ENCODE measurements at places on chromosomes 12 and 14.

- no peak for DNase-seq
Measured at GRCh38 chr12:104586351-104586919, 129.7 kb downstream of the CHST11 start.

DNA sequence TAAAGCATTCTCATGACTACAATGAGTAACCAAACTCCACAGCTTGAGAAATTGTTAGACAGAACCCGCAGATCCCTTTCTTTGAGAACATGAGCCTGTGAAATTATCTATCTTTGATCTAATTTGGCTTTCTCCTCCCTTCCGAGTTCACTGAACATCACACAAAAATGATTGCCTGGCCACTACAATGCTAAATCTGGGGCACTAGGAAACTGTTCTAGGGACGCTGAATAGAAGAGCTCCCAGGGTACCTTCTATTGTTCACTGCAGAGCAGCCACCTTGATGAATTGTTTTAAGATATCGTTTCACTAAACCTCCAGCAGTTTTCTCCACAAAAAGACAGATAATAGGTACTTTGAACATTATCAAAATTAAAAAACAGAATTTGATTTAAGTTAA, 47.5 kb downstream of the SINHCAF start:
- DNase-seq: no peak

GRCh38 chr12:96177013-96177412, 17.2 kb upstream of the ELK3 start:
- no peak for DNase-seq

GRCh38 chr14:91946622-91947474, 646 bp downstream of the FBLN5 start:
- DNase-seq: no peak

DNA sequence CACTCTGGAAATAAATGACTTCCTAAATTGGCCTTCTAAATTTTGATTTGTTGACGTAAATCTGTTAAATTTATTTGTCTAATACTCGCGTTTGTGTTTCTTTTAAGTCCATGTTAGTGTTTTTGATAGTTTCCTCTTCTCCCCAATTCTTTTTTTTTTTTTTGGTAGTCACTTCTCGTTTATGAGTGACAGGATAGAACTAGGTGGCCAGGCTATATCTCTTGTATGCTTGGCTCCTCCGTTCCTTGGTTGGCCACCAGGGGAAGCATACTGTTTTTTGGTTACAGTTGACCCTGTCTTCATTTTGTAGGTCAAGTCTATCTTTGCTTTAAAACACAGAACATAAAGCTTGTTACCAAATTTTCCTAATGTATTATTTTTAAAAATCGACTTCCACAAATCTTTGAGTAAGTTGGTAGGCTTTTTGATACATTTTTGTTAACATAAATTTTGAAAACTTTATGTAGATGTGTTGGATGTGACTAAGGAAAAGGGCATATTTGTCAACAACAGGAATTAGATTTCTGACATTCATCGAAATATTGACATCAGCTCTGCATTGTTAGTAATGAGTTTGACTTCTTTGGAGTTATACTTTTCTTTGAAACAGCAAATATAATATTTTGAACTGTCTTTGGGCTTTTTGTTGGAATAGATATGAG, 2.2 kb downstream of the RCOR1 start:
- peak; percentile 33 for DNase-seq

GRCh38 chr14:90599748-90600507, 203.1 kb downstream of the CALM1 start:
- DNase-seq: no peak

DNA sequence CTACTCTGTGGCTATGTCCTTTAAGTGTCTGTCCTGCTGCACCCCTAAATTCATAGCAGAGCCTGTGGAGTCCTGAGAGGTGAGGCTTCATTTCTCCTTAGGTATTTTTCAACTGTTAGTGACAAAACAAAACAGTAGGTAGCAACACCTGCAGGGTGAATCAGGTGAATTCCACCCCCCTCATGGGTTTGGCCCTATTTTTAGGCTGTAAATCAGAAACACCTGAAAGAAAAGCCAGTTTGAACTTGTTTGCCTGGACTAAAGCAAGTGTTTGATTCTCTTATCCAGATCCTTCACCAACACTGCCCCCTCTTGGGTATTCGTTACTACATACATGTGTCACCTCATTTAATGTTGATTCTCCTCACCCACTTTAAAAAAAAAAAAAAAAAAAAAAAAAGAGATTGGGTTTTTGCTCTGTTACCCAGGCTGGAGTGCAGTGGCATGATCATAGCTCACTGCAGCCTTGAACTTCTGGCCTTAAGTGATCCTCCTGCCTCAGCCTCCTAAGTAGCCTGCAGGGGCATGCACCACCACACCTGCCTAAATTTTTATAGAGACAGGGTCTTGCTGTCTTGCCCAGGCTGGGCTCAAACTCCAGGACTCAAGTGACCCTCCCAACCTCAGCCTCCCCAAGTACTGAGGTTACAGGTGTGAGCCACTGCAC, 10.3 kb downstream of the TBPL2 start:
- peak; percentile 42 for DNase-seq

DNA sequence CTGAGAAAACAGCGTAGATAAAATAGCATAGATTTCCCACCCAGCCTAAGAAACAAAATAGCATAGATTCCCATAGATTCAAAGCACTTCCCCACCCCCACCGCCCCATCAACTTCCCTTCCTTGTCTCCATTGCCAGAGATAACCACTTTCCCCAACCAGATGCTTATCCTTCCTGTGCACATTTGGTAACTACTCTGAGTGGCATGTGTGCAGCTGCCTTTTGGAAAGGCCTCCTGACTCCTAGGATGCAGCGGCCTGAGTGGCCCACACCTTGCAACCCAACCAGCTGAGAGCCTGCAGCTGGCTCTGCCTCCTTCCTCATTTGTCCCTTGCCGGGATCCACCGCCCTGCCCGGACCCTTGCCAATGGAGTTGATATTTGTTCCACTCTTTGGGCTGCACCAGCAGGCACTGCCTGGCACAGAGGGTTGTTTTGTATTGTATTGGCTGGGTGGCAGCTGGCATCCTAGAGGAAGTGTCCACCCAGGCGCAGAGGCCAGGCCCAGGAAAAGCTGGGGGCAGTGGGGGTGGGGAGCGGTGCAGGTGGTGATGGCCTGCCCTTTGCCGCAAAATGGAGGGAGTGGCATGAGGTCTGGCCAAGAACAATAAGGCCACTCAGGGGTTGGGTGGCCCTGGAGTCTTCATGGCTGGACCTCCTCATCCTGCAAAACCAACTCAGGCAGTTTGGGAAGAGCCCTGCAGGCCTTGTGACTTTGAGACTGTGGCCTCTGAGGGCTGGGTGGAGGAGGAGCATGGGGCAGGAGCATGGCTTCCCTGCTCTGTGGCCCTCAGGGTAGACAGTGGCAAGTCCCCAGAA, 4.9 kb downstream of the SLC48A1 start:
- no peak for DNase-seq

DNA sequence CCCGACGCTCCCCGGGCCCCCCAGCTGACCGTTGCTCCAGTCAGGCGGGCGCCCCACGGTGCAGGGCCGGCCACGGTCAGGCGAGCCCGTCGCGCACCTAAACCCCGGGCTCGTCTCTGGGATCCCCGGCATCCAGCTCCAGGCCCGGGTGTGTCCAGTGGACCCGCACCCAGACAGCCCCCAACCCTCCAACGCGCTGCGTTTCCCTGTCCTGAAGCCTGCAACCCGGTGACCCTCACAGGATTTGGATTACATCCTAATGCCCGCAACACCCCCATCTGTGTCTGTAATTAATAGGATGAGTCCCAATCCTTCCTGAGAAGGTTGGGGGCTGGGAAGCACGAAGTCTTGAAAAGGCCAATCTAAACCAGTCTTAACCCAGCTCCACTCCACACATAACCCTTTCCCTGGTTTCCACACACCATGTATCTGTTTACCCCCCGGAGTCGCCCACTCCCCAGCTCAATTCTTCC, 10.4 kb downstream of the CPNE6 start:
- DNase-seq: no peak

GRCh38 chr14:79363291-79363690, 848.0 kb downstream of the DIO2 start:
- no peak for DNase-seq

GRCh38 chr12:124713436-124714082, 146.1 kb upstream of the NCOR2 start:
- no peak for DNase-seq

DNA sequence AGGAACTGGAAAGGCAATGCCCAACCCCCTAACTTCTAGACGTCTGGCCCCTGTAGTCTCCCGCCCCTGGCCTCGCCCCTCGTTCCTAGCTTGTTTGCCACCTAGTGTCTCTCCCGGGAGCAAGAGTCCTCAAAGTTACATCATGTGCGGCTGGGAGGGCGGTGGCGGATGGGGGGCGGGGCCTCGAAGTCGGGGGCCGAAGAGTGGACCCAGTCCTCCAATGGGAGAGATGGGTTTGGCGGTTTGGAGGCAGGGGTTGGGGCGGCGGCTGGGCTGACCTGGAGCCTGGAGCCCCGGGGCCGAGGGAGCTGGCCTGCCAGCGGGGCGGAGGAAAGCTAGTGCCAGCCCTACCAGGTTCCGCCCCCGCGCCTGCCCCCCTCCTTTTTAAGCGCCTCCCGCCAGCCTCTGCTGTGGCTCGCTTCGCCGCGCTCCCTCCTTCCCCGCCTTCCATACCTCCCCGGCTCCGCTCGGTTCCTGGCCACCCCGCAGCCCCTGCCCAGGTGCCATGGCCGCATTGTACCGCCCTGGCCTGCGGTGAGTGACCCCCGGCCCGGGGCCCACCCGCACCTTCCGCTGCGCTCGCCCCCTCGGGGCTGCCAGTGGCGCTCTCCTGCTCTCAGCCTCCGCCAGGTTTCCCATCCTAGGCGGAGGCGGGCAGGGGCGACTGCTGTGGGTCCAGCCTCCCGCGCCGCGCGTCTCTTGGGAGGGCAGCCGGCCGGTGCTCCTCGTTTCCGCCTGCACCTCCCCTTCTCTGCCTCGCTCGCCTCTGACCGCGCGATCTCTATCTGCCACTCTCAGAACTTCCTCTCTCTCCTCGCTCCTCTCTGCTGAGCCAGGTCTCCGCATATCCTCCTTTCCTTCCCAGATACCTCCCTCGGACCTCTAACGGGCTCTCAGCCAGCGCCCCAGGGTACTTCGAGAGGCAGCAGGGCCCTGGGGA, at the start of gene PCK2:
Gene PCK2, plus strand, starts transcription at position 411 of the 940 bp plus-strand sequence. Its CDS starts 95 bp downstream, at position 506.
- DNase-seq: peak; percentile 94

GRCh38 chr12:24742378-24742777, 206.5 kb downstream of the BCAT1 start:
- DNase-seq: no peak

- DNase-seq: no peak
Measured at GRCh38 chr12:27807063-27807703, 27.1 kb upstream of the MANSC4 start.

DNA sequence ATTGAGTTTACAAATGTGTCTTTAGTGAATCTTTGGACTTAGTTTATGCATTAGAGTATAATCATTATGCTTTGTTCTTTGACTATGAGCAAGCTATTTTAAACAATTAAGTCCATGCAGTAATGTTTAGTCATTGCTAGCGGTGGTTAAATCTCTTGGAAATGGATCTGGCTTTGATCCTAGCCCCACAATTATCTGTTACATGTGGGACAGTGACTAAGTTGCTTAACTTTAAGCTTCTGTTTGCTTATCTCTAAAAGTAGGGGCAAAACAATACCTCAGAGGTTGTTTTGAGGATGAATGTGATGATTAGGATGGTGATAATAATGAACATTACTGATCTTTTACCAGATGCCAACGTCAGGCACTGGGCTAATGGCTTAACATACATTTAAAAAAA, 124.2 kb downstream of the NPAS3 start:
- DNase-seq: no peak

- peak; percentile 79 for DNase-seq
Measured at GRCh38 chr14:53542732-53543131, 389.6 kb upstream of the DDHD1 start.
